Vagina (tissue), 2 donors: ENCODE measurements at places on chromosomes 3 and 15. TPM values are rescaled to one million over a fixed set of nuclear protein-coding genes. Genes with fewer than 3 reads are reported as not detected.

The DLL4 gene
- 20.9 TPM for total RNA-seq

The LTK gene
- total RNA-seq, result 1.5 TPM

The SHC4 gene
- total RNA-seq, result 0.25 TPM

The LRRC31 gene
- not detected for total RNA-seq

The PRTG gene
- 5.2 TPM for total RNA-seq

The ACAN gene
- 2.0 TPM for total RNA-seq

The VIPR1 gene
- 9.3 TPM for total RNA-seq
